Left lung (tissue), 14 donors: ENCODE measurements at places on chromosomes 5 and 9. TPM values are rescaled to one million over a fixed set of nuclear protein-coding genes. Genes with fewer than 3 reads are reported as not detected.

DNA sequence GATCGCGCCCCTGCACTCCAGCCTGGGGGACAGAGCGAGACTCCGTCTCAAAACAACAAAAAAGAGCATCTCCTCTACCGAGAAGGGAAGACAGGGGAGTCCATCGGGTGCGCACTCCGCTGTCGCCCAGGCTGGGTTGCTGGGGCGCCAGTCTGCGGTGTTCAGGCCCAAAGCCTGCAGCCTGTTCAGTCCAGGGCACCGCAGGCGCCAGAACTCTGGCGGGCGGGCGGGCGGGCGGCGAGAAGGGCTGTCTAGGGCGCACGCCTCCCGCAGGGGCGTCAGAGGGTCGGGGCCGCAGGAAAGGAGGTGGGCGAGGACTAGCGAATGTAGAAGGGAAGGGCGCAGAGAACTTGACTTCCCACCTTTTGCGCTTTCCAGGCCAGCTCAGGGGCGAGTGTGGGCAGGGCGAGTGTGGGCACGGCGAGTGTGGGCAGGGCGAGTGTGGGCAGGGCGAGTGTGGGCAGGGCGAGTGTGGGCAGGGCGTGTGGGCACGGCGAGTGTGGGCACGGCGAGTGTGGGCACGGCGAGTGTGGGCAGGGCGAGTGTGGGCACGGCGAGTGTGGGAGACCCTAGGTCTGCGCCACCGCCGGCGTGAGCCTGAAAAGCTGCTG is 10.5 kb downstream of the PROP1 start:
- DNase-seq, result no peak
- peaks cover 86% of the 10 kb centered on the region for H3K27me3 ChIP-seq
- H3K4me1 ChIP-seq, result no peaks in the 10 kb centered on the region
- no peaks in the 10 kb centered on the region for H3K36me3 ChIP-seq
- no peak overlapping the region for H3K27ac ChIP-seq
- H3K4me3 ChIP-seq, result no peak overlapping the region

DNA sequence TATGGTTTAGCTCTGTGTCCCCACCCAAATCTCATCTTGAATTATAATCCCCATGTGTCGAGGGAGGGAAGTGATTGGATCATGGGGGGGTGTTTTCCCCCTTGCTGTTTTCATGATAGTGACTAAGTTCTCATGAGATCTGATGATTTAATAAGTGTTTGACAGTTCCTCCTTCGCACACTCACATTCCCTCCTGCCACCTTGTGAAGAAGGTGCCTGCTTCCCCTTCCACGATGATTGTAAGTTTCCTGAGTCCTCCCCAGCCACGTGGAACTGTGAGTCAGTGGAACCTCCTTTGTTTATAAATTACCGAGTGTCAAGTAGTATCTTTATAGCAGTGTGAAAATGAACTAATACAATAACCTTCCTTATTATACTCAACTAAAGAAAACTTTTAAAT is 24.3 kb upstream of the TEX10 start:
- DNase-seq, result no peak
- H3K27ac ChIP-seq, result no peak overlapping the region
- no peaks in the 10 kb centered on the region for H3K27me3 ChIP-seq
- no peaks in the 10 kb centered on the region for H3K36me3 ChIP-seq
- no peak overlapping the region for H3K4me3 ChIP-seq
- H3K4me1 ChIP-seq, result no peaks in the 10 kb centered on the region

FAM163B gene
- total RNA-seq, result 0.23 TPM

SH3TC2 gene
- total RNA-seq, result 1.0 TPM

CDH9 gene
- not detected for total RNA-seq

NPR3 gene
- total RNA-seq, result 16.5 TPM

MRPL36 gene
- total RNA-seq, result 38.4 TPM

C5 gene
- 32.2 TPM for total RNA-seq

MARCOL gene
- total RNA-seq, result not detected

PRRT1B gene
- 2.1 TPM for total RNA-seq
